NCI-H2081 (cell line): ENCODE measurements at places on chromosomes 13 and 19.

DNA sequence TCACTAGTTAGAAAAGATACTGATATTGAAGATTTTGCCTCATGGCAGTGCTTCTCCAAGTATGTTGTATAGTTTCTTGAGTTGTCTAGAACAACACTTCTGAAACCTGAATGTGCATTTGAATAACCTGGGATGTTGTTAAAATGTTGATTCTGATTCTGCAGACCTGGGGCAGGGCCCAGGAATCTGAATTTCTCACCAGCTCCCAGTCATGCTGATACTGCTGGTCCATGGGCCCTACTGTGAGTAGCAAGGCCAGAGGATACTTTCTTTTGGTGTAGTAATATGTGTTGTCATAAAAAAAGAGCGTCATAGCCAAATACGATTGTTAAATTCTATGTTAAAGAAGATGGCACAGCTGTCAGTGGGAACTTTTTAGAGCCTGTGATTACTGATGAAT, 41.6 kb upstream of the C1QTNF9 start:
- no peak for DNase-seq

GRCh38 chr13:21117104-21117809, 55.9 kb upstream of the LATS2 start:
- no peak for DNase-seq

- DNase-seq = no peak
Measured at GRCh38 chr19:29715701-29716581, 880 bp upstream of the C19orf12 start.

DNA sequence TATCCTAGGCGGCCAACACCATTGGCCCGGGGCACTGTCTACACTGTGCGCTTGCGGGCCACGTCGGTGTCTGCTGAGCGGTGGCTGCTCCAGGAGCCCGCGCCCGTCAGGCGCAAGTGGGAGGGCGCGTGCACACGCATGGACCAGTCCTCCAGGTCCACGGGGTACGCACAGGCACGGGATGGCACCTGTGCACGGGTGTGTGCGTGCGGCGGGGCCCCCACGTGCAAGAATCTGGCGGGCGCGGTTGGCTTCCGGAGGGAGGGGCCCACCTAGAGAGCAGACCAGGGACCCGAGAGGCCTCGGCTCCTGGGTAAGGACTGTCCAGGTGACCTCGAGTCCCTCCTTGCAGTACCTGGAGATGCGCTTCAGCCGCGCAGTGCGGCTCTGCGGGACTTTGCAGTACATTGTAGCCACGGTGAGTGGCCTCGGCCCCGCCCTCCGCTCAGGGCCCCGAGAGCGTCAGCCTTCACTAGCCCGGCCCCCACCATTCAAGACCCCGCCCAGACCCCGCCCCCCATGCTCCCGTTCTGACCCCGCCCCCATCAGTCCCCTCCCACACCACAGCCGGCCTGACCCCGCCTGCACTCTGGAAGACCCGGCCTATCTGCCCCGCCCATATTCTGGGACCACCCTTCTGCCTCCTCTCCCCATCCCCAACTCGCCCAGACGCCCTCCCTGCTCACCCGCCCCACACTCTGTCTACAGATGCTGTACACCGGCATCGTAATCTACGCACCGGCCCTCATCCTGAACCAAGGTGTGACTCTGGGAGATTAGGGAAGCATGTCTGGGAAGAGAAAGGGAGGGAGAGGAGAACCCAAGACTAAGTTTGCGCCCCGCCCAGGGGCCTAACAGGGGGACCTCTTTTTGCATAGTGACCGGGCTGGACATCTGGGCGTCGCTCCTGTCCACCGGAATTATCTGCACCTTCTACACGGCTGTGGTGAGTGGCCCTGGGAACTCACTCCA, 2.3 kb downstream of the SLC5A5 start:
- DNase-seq = no peak

GRCh38 chr13:93984052-93984451, 495.4 kb downstream of the DCT start:
- no peak for DNase-seq

GRCh38 chr13:110409581-110409992, 102.5 kb downstream of the COL4A2 start:
- DNase-seq = no peak

DNA sequence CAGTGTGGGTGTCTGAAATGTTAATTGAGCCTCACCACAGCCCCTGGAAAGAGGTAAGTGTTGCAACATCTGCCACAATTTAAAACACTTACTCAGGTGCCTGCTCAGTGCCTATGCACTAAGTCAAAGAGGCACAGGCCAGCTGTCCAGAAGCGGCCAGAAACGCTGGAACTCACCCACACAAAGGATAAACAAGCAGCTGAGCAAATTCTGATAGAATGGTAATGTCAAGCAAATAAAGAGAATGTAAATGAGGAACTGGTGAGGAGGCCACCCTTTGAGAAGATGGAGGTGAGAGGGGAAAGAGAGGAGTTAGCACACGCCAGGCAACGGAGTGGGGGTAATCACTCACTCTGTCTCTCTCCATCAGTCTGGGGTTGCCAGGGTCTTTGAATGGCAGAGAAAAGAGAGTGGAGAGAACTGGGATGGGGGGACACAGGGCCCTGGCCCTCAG, 67.7 kb upstream of the SERP2 start:
- peak; percentile 41 for DNase-seq

DNA sequence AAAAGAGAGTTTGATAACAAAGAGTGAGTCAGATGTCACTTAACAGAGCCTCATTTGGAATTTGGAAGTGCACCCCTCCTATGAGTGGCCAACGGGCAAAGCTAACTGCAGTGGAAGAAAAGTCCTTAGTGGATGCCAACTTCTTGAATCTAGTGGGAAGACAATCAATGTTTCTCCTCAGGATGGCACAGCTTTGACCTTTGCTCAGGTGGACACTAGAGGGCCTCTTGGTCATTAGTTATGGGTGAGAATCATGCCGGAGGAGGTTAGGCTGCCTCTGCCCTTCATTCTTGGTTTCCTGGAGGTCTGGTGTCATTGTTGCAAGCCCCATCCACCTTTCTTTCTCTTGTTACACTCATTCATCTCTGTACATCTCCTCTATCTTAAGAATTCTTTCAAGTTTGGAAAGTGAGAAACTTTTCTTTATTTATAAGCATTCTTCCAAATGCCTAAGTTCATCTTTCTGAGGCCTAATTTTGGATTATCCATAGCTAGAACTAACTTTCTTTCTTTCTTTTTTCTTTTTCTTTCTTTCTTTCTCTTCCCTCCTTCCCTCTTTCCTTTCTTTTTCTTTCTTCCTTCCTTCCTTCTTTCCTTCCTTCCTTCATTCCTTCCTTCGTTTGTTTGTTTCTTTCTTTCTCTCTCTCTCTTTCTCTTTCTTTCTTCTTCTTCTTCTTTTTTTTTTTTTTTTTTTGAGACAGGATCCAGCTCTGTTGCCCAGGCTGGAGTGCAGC, 327.2 kb upstream of the TSHZ3 start:
- no peak for DNase-seq

- no peak for DNase-seq
Measured at GRCh38 chr13:46735425-46735824, 61.5 kb downstream of the ESD start.

- DNase-seq = peak; percentile 41
Measured at GRCh38 chr19:2495130-2495641, 19.3 kb downstream of the GADD45B start.

DNA sequence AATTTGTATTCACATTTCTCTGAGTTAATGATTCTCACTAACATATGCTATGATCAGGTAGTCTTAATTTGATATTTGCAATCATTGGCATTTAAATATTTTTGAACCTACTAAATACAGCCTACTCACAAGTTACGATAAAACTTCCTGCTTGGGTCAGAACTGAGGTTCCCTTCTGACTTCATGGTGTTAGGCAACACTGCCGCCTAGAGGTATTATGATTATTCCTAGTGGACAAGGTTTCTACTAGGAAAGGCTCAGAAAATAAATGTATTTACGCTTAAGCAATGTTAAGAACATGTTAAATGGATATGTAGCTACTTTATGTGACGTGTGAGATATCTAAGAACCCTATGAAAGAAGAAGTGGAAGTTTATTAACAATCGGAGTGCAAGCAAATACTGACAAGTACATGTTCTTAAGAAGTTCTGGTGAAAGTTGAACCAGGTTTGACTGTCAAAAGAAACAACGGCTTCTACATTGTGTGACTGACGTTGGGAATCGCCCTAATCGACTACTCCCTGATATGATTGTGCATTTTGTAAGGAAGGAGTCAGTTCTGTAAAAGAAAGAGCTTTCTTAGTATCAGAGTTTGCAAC, 1395.8 kb downstream of the SLITRK5 start:
- peak; percentile 72 for DNase-seq

DNA sequence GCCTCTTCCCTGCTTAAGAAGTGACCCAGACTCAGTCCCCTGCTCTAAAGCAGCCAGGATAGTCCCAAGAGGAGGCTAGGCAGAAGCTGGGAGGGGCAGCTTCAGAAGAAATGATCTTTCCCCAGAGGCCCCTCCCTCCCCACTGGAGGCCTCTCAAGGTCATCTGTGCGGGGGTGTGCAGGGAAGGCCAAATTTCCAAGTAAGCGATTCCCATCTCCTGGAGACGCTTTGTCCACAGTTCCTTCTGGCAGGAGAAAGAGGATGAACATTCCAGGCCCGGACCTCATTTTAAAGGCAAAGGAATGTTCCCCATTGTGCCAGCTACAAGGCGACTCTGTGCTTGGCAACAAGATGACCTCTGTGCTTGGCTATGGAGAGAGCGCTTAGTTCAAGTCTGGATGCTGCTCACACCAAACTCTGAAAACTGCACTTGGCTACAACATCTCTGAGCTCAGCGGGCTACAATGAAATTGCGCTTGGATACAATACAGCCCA, 23.5 kb downstream of the COL5A3 start:
- no peak for DNase-seq

- DNase-seq = no peak
Measured at GRCh38 chr19:3808420-3809143, 22.4 kb upstream of the MATK start.

DNA sequence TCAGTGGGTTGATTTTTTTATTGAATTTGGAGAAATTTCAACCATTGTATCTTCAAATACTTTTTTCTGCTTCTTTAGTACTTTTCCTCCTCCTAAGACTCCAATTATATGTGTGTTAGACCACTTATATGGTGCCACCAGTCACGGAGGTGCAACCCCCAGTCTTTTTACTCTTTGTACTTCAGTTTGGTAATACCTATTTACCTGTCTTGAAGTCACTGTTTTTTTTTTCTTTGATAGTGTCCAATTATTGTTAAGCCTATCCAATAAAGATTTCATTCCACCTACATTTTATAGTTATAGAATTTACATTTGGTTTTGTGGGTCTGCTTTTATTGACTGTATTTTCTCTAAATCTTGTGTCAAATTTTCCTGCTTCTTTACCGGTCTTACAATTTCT, 14.9 kb downstream of the ZNF283 start:
- no peak for DNase-seq

DNA sequence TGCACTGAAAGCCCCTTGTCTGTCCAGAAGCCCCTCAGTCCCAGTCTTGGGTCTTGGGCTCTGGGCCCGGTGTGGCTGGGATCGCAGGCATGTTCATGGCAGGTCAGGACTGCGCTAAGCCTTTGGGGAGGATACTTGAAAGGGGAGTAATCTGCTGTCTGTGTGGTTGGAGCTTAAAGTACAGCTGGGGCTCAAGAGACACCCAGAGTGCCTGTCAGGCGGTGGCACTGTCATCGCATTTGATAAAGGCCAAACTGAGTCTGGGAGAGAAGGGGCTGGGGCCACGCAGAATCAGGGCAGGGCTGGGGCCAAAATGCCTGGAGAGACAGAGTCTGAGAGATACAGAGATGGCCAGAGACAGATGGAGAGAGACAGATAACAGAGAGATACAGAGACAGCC, 4.2 kb upstream of the CILP2 start:
- DNase-seq = no peak

- peak; percentile 71 for DNase-seq
Measured at GRCh38 chr19:12766051-12766521, 9.3 kb downstream of the HOOK2 start.

GRCh38 chr13:31803311-31803710, 64.0 kb downstream of the RXFP2 start:
- no peak for DNase-seq

DNA sequence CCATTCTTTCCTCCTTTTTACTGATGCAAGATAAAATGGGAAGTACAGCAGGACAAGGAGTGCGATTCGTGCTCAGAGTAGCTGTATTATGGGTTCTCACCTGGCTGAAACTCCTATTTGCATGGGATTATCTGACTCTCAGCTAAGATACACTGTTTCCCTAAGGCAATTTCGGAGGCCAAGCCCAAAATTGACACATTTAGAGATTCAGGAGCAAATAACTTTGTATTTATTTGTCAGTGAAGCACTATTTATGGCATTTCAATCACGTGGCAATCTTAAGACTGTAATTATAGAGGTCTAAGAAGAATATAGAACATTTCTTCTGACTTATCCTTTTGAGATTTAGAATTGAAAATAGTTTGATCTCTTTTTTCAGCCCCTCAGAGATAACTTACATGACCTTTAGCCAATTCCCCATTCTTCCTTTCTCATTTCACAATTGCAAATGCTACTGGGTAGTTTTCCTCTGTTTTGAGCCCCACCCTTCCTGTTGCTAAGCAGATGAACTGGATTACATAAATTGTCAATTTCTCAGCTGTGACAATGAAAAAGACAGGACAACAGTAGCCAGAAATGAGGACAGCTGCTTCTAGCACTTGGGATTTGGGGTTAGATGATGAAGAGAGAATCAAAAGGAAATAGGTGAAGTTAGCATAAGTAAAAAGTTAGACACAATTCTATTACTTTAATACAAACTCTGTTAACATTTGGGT, 122.7 kb upstream of the FRY start:
- no peak for DNase-seq

DNA sequence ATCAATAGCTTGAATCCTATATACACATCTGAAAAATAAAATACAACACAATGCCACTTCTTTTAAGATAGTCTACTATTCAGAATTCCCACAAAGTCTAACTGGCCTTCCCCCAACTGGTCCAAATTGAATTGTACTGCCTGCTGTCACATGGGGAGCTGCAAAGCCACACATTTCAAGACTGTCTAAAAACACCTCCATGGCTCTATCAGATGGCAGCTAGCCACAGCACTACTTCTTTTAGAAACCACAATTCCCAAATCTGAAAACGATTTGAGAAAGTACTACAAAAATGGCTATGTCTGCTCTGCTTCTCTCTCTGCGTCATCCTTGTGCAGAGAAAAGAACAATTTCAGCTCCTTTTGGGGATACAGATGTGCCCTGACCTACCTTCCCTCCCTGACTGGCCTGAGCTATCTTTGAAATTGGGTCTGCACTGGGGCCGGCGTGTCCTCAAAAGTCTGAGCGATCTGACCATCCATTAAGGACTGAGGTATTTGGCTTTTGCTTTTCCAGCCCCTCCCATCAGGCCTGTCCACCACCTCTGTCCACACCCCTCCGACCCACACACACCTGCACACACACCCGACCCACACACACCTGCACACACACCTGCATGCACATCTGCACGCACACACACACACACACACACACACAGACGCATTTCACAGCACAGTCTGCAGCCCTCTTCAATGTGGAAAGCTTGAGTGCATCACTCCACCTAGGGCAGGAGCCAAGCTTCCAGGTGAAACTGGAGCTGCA, 68.6 kb upstream of the IPO5 start:
- DNase-seq = no peak

DNA sequence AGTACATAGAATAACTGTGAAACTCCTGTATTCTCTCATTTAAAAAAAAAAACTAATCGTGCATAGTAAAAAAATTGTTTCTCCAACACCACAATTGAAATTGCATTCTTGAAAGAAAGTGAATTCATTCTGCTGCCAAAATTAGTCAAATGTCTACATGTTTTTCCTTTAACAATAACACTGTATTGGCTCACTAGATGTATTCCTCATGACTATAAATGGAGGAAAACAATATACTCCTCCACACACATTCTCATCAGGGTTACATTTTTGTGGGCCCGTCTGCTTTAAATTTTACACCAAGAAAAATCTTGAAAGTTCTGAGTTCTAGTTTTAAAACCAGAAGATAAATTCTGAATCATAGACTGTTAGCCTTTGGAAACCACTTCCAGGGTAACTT, 233.6 kb downstream of the KLF12 start:
- no peak for DNase-seq
